ENCODE measurements at places on chromosomes 3 and 15. TPM values are rescaled to one million over a fixed set of nuclear protein-coding genes. Genes with fewer than 3 reads are reported as not detected.
A peak's percentile ranks its signal among the peaks of the same experiment; 100 is the strongest.

Gene GOLGA8Q
- 1.3 TPM for total RNA-seq

Gene CPLX3
- not detected for total RNA-seq

DNA sequence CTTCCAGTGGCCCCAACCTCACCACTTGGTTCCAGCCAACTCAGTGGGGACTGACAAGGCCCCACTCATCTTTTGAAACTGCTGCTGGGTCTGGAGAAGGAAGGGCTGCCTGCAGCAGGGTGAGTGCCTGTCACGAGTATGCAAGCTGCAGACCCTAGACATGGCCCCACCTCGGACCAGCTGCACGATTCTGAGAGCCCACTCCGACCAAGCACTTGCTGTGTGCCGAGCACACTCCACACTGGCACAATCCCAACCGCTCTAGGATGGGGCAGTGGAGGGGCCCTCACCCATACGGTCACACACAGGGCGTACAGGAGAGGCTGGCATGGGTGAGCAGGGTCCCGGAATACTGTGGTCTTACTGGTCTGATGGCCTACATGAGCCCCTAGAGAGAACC lies 8.0 kb upstream of the PLXND1 start:
- H3K4me3 ChIP-seq, result no peak overlapping the region
- no peaks in the 10 kb centered on the region for H3K36me3 ChIP-seq
- no peak overlapping the region for H3K27ac ChIP-seq
- no peaks in the 10 kb centered on the region for H3K4me1 ChIP-seq
- DNase-seq, result no peak
- H3K27me3 ChIP-seq, result no peaks in the 10 kb centered on the region

- H3K36me3 ChIP-seq, result no peaks in the 10 kb centered on the region
- no peak overlapping the region for H3K27ac ChIP-seq
These were observed 14.1 kb upstream of the CCR8 start for GRCh38 chr3:39315420-39315819.

- no peaks in the 10 kb centered on the region for H3K27me3 ChIP-seq
- H3K36me3 ChIP-seq, result no peaks in the 10 kb centered on the region
- DNase-seq, result peak; percentile 40
- no peak within 1 kb of the TSS for H3K4me3 ChIP-seq
- no peak within 1 kb of the TSS for H3K27ac ChIP-seq
These were observed at the start of gene COLQ for GRCh38 chr3:15521573-15521965. TSS of gene COLQ (minus strand) at chr3:15521706. CDS start at chr3:15521625, 81 bp downstream.

Gene SCN11A
- total RNA-seq, result 0.60 TPM

GRCh38 chr3:74693696-74694393 lies 79.4 kb upstream of the CNTN3 start:
- no peaks in the 10 kb centered on the region for H3K4me1 ChIP-seq
- no peak for DNase-seq
- H3K27me3 ChIP-seq, result no peaks in the 10 kb centered on the region
- no peak overlapping the region for H3K27ac ChIP-seq

Gene IL5RA
- 23.3 TPM for total RNA-seq

DNA sequence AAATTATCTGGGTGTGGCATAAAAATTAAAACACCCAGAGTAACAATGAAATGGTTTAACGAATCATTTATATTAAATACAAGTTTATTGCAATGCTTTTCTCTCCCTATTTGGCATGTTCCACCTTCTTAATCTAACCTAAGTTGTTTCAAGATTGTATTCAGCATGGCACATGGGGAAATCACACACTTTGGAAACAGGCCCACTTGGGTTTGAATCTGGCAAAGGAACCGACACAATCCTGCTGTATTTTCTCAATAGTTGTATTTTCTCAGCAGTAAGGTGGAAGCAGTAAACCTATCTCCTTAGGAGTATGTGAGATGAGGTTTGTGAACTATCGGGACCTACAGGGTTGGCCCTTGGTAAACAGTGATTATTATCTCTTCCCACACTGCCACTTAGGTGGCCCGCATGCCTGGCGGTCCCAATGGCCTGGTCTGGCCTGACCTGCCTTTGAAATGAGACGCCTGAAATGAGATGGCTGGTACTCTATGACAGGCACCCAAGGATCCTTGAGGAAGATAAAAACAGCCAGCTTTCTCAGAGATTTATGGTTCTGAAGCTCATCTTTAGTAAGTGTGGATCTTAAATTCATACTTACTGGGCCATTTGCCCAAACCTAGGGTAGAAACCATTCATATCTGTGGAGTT lies 45.3 kb upstream of the VILL start:
- peak overlapping the region; percentile 88 for H3K27ac ChIP-seq
- no peak overlapping the region for H3K4me3 ChIP-seq
- no peaks in the 10 kb centered on the region for H3K27me3 ChIP-seq

- H3K36me3 ChIP-seq, result no peaks in the 10 kb centered on the region
- no peak overlapping the region for H3K27ac ChIP-seq
- no peaks in the 10 kb centered on the region for H3K27me3 ChIP-seq
- no peaks in the 10 kb centered on the region for H3K4me1 ChIP-seq
- DNase-seq, result no peak
These were observed 798.7 kb downstream of the DIPK2A start for GRCh38 chr3:144770281-144770680.

GRCh38 chr3:157592769-157593168 lies 89.6 kb upstream of the VEPH1 start:
- no peak for DNase-seq
- H3K4me3 ChIP-seq, result no peak overlapping the region
- H3K27ac ChIP-seq, result no peak overlapping the region
- H3K4me1 ChIP-seq, result peaks cover 9% of the 10 kb centered on the region
- H3K27me3 ChIP-seq, result no peaks in the 10 kb centered on the region

Gene CSTA
- total RNA-seq, result 6.5 TPM

DNA sequence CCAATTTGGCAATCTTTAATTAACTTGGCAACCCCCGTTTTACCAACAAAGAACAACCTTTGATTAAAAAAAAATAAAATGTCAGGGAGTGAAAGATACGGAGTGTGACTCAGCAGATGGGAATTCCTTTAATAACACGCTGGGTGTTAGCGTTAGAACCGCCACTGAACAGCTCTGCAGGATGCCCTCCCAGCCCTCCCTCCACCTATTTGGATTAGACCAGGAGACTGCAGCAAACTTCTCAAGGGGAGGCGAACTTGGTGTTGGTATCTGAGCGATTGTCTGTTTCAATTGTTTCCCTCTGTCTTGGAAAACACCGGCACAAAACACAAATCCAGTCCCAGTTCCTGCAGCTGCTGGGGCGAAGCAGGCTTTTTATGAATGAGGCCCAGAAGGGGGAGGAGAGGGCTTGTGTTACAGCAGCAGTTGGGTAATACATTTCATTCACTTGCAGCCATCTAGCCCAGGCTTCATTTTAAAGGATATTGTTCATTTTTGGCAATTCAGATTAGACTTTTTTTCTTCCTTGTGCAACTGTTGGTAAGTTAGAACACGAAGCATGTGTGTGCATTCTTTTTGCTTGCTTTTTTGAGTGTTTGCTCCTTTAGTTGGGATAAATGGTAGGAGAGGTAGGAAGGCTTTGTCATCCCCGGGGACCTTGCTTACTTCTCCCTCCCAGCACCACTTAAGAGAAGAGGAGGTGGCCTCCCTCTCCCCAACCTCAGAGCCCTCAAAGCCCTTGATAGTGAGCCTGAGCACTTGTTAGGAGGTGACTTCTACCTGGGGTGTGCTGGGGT lies 152.3 kb downstream of the IGF1R start:
- H3K27ac ChIP-seq, result peak overlapping the region; percentile 46
- H3K4me1 ChIP-seq, result peaks cover 60% of the 10 kb centered on the region
- H3K36me3 ChIP-seq, result no peaks in the 10 kb centered on the region

Gene COL8A1
- total RNA-seq, result 84.6 TPM

- no peaks in the 10 kb centered on the region for H3K36me3 ChIP-seq
- no peaks in the 10 kb centered on the region for H3K4me1 ChIP-seq
- no peaks in the 10 kb centered on the region for H3K27me3 ChIP-seq
- H3K27ac ChIP-seq, result peak overlapping the region; percentile 71
- no peak overlapping the region for H3K4me3 ChIP-seq
These were observed 149.9 kb downstream of the LRRK1 start for GRCh38 chr15:101068961-101069653.

DNA sequence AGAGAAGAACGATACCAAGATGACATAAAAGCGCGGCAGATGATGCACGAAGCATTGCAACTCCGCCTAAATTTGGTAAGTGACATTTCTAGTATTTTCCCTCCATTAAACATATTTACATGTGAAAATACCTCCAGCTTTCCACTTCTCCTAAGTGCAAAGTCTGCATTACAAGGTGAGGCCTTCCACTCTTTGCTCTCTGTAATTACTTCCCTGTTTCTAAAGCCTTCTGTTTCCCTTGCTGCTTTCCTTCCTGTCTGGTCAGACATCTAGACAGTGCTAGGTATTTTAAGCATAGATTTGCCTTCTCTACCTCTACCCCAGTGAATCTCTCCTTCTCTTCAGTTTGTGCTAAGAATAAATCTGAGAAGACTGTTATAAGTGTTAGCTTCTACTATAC lies 1.9 kb downstream of the P2RY12 start:
- no peaks in the 10 kb centered on the region for H3K36me3 ChIP-seq
- no peaks in the 10 kb centered on the region for H3K27me3 ChIP-seq
- no peak overlapping the region for H3K4me3 ChIP-seq
- DNase-seq, result no peak
- H3K4me1 ChIP-seq, result no peaks in the 10 kb centered on the region
- H3K27ac ChIP-seq, result no peak overlapping the region

Gene TTLL13
- 0.34 TPM for total RNA-seq

GRCh38 chr3:196969134-196969659 lies 564 bp upstream of the PIGZ start:
- H3K27ac ChIP-seq, result peak overlapping the region; percentile 34
- peak; percentile 15 for DNase-seq
- peaks cover 10% of the 10 kb centered on the region for H3K4me1 ChIP-seq
- H3K27me3 ChIP-seq, result no peaks in the 10 kb centered on the region
- peak overlapping the region; percentile 90 for H3K4me3 ChIP-seq
- peaks cover 5% of the 10 kb centered on the region for H3K36me3 ChIP-seq

Gene SPESP1
- total RNA-seq, result 1.0 TPM

Gene CTNNB1
- 424 TPM for total RNA-seq

DNA sequence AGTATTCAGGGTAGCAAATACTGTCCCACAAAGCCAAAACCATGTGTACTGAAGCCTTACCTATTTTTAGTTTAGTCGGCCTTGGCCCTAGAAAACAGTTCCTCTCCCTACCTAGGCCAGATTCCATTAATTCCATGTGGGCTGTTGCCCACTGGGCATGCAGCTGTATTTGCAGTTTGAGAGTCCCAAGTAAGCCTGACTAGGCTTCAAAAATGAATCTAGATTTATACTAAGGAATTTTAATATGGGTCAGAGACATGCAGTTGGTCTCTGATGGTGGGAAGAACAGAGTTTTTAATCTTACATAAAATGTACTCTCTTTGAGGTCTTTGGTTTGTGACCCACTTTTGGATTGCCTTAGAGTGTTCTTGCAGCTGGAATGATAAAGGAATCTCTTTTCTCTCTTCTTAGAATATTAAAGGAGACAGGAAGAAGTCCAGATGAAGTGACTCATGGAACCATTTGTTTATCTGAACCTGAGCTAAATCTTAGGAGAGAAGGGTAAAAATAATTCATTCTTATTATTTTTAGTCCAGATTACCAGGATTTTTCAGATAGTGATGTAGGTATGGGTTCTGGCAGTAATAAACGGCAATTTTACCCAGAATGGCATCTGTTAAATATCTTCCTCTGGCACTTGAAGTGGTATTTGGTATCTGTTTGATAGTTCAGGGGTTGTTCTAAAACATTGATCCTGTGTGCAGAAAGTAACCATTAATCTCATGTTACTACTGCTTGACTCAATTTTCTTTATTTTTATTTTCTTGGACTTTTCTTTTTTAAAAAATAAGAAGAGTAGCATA lies 33.8 kb downstream of the GLCE start:
- H3K4me1 ChIP-seq, result no peaks in the 10 kb centered on the region
- H3K27ac ChIP-seq, result peak overlapping the region; percentile 33
- no peaks in the 10 kb centered on the region for H3K27me3 ChIP-seq
- no peak for DNase-seq
- H3K36me3 ChIP-seq, result peaks cover 6% of the 10 kb centered on the region

Gene GATA2
- 9.6 TPM for total RNA-seq

Gene DNAH12
- total RNA-seq, result 37.8 TPM

DNA sequence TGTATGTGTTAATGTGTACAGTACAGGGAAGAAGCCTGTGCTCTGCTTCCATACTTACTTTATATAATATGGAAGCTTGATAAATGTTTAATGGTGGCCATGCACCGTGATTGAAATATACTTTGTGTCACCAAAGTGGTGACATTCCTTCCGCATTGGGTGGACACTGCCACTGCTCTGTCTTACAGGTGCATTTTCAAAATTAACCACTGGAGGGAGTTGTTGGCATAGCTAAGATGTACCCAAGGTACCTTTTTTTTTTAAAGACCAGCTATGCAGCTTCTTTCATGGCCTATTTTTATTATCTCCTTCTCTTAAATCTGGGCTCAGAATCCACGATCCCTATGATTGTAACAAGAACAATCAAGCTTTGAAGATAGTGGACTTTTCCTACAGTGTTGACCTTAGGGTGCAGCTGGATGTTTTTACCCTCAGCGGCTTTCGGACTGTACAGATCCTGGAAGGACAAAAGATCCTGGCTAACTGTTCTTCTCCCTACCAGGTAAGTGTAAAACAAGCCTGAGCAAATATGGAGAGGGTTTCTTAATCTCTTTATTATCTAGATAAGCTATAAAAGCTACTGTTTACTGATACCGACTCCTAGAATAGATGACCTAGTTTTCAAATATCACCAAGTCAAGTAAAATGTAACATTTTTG lies 21.6 kb upstream of the PAK6 start:
- H3K4me3 ChIP-seq, result no peak overlapping the region
- no peaks in the 10 kb centered on the region for H3K36me3 ChIP-seq
- no peak overlapping the region for H3K27ac ChIP-seq

Gene SSUH2
- total RNA-seq, result 3.4 TPM

- no peaks in the 10 kb centered on the region for H3K27me3 ChIP-seq
- DNase-seq, result peak; percentile 19
- peaks cover 7% of the 10 kb centered on the region for H3K4me1 ChIP-seq
- H3K27ac ChIP-seq, result no peak overlapping the region
These were observed 544.8 kb downstream of the AGBL1 start for GRCh38 chr15:86624261-86625036.

DNA sequence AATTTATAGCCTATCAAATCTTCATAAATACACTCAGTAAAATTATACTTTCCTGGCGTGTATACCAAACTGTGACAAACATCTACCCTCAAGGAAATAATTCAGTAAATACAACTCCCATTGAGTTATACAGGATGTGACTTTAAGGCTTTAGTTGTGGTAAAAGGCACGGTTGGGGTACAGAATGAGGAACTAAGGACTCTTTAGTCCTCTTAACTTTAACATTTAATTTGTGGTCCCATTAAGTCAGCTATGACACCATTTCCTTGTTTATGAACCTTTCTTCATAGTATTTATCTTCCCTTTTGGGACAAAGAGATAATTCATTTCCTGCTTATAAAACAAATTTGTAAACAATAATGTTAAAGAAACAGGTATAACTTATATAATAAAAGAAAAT lies 30.2 kb downstream of the IFT80 start:
- no peaks in the 10 kb centered on the region for H3K4me1 ChIP-seq
- no peak for DNase-seq
- no peak overlapping the region for H3K27ac ChIP-seq
- H3K36me3 ChIP-seq, result no peaks in the 10 kb centered on the region
- no peak overlapping the region for H3K4me3 ChIP-seq

Data from lung (tissue), 17 donors.